ENCODE measurements at places on chromosomes 1 and 21.
A peak's percentile ranks its signal among the peaks of the same experiment; 100 is the strongest.

GRCh38 chr1:9481048-9481447, 58.2 kb upstream of the SLC25A33 start:
- no peak for DNase-seq

- no peak for DNase-seq
These were observed 44.0 kb downstream of the IGSF21 start for GRCh38 chr1:18151436-18152122.

DNA sequence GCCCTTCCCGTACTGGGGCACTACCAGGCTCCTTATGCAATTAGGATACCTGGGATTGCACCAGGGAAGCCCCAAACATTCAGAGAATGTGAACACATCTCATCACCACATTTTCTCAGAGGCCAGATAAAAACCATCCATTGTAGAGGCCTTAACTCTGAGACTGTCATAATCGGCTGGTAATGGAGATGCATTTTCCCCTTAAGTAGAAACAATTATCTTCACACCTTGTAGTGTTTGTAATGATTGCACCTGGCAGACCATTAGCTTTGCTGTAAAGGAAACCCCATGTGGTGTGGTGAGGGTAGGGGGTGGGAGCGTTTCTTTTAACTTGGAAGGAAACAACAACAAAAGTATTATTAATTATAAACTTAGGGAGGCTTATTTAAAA, 90.0 kb upstream of the TLR5 start:
- DNase-seq = no peak

- peak; percentile 7 for DNase-seq
These were observed 63.9 kb downstream of the WDR64 start for GRCh38 chr1:241715956-241716355.

GRCh38 chr1:229114850-229115365, 156.0 kb upstream of the RAB4A start:
- no peak for DNase-seq

GRCh38 chr1:171343727-171344472, 29.9 kb downstream of the FMO4 start:
- no peak for DNase-seq

DNA sequence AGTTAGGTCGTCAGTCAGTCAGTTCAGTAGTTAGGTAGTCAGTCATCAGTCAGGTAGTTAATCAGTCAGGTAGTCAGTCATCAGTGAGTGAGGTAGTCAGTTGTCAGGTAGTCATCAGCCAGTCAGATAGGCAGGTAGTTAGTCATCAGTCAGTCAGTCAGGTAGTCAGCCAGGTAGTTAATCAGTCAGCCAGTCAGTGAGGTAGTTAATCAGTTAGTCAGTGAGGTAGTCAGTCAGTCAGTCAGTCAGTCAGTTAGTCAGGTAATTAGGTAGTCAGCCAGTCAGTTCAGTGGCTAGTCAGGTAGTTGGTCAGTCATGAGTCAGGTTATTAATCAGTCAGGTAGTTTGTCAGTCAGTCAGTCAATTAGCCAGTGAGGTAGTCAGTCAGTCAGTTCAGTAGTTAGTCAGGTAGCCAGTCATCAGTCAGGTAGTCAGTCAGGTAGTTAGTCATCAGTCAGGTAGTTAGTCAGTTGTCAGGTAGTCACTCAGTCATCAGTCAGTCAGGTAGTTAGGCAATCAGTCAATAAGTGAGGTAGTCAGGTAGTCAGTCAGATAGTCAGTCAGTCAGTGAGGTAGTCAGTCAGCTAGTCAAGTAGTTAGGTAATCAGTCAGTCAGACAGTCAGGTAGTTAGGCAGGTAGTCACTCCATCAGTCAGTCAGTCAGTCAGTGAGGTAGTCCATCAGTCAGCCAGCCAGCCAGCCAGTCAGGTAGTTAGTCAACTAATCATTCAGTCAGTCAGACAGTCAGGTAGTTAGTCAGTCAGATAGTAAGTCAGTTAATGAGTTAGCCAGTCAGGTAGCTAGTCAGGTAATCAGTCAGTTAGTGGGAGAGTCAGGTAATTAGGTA, 16.2 kb downstream of the KRTAP10-1 start:
- DNase-seq = no peak

- peak; percentile 15 for DNase-seq
These were observed 23.6 kb upstream of the KIRREL1 start for GRCh38 chr1:157969697-157970485.

GRCh38 chr1:172069534-172069933, 228.2 kb downstream of the DNM3 start:
- peak; percentile 17 for DNase-seq

DNA sequence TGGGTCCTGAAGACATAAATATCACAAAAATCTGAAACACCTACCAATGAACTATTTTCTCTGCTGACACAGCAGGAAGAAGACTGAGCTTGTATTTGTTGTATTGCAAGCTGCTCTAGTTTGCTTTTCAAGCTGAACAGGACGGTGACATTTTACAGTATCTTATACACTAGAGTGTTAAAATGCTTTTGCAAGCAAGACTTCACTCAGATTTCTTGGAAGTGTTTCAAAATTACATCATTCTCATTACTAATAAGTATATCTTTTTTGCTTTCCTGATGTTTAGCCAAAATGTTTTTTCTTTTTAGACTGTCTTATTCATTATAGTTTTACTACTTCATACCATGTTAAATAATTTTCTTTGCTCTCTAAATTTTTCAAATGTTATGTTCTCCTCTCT, 427.1 kb upstream of the CXADR start:
- no peak for DNase-seq

- DNase-seq = no peak
These were observed 89.2 kb downstream of the BEND5 start for GRCh38 chr1:48687282-48688045.

GRCh38 chr1:100883963-100884362, 10.7 kb downstream of the EXTL2 start:
- peak; percentile 45 for DNase-seq

- no peak for DNase-seq
These were observed 12.1 kb upstream of the CDK11B start for GRCh38 chr1:1670866-1671265.

DNA sequence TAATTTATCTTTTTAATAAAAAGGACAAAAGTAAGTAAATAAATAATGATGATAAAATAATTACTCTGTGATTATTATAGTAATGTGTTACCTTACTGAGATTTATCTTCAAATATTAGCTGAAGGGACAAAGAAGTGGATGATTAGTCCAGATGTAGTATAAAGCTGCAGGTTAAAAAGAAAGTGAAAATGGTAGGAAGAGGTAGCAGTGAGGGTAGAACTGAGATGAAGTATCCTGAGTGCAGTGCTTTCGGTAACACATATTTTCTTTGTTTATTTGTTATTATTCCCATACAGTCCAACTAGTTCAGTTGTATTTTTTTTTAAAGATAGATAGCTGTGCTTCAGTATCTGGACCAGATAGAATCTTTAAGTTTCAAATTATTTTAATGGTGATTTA, 1203.5 kb downstream of the NCAM2 start:
- DNase-seq = no peak

DNA sequence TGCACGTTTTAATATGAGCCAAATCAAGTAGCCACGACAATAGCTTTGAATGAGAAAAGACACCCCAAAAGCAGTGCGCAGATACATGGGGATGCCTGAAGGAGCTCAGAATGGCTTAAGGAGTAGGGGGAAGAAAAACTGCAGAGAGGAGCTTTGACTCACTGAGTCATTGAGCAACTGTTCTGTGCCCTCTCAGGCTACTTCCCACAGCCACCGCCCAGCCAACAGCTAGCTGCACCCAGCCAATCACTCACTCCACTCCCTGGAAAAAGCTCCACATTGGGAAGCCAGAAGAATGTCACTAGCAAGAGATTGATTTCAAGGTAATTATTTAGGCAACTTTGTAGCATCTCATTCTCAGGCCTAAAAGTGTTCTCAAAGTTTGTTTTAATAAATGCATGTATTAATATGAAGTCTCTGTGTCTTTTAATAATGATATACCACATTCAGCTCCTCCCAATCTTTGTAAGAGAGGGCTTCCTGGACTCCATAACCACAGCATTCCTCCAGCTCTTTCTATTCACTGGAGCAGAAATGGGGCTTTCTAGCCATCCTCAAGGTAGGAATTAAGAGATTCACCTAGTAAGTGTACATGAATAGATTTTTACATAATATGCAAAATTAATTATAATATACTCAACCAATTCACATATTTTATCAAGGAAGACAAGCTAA, 16.8 kb downstream of the DUSP10 start:
- no peak for DNase-seq

DNA sequence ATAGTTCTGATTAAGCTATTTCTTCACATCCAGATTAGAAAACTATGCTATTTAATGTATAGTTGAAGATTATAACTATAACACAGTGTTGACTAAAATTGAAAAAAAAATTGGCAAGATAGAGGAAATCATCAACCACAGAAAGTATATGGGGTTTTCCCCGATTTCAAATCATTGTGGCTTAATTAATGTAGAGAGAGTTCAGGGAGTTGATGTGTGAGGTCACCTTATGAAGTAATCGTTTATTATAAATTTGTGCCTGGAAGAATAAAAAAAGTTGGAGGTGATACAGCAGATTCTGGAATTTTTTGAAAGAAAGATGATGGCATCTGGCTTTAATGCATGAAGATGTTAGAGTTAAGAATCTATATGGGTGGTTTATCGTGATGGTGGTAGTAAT, 84.3 kb downstream of the PTGS2 start:
- DNase-seq = no peak

GRCh38 chr1:99650773-99651437, 5.0 kb downstream of the PALMD start:
- no peak for DNase-seq

DNA sequence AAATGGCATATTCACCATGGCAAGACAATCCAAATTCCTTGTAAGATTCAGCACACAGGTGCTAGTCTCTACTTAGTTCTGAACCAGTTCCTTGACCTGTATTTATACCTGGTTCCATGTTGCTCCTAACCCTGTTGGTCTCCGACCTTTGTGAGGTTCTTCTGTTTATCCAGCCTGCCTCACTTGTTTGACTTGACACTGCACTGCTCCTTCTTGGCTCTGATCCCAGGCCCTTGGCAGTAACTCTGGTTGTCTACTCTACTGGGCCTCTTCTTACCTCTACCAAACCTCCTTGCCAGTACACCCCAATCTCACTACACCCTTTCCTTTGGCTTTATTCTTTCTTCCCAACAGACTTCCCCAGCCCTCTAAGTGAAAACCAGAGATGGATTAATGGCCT, 419.4 kb upstream of the USP24 start:
- no peak for DNase-seq

DNA sequence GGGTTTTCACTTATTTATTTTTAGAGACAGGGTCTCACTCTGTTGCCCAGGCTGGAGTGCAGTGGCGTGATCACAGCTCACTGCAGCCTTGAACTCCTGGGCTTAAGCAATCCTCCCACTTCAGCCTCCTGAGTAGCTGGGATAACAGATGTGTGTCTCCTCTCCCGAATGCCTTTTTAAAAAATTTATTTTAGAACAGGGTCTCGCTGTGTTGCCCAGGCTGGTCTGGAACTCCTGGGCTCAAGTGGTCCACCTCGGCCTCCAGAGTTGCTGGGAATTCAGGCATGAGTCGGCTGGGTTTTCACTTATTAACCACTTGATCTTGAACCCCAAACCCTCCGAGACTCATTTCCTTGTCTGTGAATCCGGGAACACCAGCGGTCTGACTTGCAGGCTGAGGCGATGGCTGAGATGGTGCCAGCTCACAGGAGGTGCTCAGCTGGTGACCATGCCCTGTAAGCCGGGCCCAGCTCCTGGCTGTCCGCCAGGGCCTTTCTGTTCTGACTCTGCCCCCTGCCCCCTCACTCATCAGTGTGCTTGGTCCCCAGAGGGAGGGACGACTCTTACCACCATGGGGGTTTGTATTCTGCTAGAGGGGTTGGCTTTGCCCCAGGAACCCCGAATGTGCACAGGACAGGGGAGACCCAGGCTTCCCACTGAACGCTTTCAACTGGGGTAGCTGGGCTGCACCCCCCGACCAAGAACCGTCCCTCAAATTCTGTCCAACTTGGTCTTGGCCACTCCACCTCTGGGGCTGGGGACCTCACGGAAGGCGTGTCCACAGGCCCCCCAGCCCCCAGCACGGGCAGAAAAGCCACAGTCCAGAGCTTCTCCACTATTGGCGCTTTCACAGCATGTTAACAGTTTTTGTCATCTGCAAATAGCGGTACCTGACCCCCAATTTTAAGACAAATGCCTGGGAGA, 22.5 kb downstream of the MMEL1 start:
- DNase-seq = no peak

GRCh38 chr1:84301004-84301784, at the start of gene SAMD13:
Gene SAMD13 (plus strand): TSS chr1:84301708. CDS start chr1:84303235, 1,527 bp downstream.
- peak; percentile 91 for DNase-seq

- no peak for DNase-seq
These were observed 425.5 kb downstream of the NUF2 start for GRCh38 chr1:163747261-163747660.

- no peak for DNase-seq
These were observed 45.0 kb downstream of the LRRN2 start for GRCh38 chr1:204640578-204640977.

DNA sequence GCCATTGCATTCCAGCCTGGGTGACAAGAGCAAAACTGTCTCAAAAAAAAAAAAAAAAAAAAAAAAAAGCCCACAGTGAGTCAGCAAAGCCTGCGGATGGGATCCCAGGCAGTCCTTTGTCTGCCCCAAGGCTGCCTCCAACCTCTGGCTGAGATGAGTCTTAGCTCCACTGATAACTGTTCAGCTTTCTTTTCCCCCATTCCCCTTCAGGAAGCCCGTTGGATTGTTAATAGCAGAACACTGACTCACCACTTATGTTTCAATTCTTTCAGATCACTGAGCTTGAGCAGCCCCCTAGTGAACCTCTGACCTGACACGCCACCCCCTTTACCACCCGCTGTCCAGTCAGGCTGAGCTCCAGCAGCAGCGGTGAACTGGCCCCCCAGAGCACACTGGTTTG, 57.5 kb downstream of the ERG start:
- no peak for DNase-seq

DNA sequence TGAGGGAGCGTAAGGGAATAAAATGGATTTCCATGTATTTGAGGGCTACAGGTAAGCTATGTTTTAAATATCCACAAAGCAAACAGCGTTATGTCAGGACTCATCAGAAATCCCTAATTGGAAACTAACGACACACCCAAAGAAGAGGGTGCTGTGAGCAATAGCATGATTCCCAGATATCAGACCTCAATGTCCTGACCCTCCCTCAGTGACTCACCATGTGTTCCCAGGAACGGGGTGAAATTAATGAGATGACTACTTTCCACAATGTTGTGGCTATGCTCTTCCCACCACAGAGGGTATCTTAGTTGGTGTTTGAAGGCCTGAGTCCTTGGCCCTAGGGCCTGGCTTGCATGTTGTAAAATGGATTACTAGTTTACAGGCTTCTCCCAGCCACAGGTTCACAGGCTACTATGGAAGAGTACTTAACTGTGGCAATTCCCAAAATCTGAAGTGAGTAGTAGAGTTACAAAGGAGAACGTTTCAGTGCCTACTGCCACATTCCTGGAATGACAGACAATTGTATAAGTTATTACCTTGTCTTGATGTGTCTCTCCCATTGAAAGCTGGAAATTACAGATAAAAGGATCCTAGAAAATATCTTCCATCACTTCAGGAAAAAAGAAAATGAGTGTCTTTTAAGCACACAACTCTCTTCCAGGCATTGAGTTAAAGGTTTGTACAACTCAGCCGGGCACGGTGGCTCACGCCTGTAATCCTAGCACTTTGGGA, 1.7 kb upstream of the KRTAP11-1 start:
- no peak for DNase-seq

GRCh38 chr1:200896531-200897196, 2.0 kb downstream of the INAVA start:
- no peak for DNase-seq
